ENCODE measurements at places on chromosomes 12 and 14.
A peak's percentile ranks its signal among the peaks of the same experiment; 100 is the strongest.

DNA sequence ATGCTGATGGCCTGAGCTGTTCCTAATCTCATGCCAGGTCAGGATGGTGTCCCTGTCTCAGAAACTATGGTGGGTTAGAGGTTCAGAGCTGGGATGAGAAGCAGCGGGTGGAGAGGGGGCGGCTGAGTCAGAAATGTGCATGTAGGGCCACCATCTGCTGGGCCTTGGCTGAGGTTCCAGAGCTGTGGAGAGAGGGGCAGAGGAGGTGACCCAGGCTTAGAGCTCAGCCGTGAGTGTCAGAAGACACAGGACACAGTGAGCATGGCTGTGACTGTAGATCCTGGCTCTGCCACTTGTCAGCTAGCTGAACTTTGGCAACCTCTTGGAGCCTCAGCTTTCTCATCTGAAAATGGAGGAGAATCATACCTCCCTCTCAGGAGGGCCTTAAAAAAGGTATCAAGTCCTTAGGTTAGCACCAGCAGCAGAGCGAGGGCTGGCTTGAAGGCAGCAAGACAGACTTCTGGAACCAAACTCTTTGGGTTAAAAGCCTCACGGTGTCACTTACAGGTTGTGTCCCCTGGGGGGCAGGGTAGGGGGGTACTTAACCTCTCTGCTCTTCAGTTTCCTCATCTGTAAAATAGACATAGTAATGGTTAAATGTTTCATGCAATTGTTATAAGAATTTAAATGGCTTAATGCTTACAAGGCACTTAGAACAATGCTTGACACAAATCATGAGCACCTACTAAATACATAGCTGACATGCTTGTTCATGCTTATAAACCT, 34.8 kb downstream of the TMEM229B start:
- no peak overlapping the region for H3K27ac ChIP-seq

DNA sequence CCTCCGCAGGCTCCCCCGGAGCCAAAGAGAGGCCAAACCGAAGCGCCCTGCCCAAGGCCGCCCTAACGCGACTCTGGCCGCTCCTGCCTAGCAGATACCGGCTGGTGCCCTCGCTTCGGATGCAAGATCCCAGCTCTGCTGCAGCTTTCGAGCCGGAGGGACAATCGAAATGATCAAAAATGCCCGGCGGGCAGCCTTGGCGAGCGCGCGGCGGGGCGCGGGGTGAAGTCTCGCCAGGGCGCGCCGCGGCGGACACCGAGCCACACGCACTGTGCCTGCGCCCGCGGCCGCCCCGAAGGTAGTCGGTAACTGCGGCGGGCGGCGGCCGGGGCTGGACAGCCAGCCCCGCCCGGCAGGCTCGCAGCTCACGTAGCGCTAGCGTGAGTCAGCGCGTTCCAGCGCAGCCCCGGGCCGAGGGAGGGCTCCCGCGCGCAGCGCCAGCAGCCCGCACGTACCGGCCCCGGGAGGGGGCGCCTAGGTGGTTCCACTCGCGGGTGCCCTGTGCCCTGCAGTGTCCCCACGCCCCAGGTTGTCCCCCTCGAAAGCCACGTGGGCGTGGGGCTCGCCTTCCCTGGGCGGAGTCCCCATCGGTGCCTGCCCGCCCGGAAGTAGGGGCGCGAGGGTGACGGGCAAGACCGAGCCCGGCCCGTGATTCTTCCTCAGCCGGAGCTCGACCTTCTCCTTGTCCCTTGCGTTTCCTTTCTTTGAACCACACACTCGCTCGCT, 109.2 kb upstream of the EGLN3 start:
- peaks cover 6% of the 10 kb centered on the region for H3K4me1 ChIP-seq
- DNase-seq = no peak
- H3K4me3 ChIP-seq = peak overlapping the region; percentile 94
- H3K27ac ChIP-seq = no peak overlapping the region

DNA sequence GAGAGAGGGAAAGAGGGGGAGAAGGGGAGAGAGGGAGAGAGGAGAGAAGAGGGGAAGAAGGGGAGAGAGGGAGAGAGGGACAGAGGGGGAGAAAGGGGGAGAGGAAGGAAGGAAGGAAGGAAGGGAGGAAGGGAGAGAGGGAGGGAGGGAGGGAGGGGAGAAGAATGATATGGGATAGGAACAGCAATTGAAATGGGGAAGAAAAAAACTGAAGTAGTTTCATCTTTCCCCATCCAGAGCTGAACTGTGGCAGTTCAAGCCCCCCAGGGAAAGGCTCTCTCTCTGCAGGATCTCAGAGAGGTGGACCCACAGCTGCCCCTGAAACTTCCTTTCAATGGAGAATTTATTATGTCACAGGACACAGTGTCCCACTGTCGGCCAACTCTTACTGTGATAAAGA, 136.9 kb downstream of the DPF3 start:
- H3K27me3 ChIP-seq = no peaks in the 10 kb centered on the region
- no peak overlapping the region for H3K27ac ChIP-seq
- no peak for DNase-seq
- H3K4me1 ChIP-seq = no peaks in the 10 kb centered on the region

DNA sequence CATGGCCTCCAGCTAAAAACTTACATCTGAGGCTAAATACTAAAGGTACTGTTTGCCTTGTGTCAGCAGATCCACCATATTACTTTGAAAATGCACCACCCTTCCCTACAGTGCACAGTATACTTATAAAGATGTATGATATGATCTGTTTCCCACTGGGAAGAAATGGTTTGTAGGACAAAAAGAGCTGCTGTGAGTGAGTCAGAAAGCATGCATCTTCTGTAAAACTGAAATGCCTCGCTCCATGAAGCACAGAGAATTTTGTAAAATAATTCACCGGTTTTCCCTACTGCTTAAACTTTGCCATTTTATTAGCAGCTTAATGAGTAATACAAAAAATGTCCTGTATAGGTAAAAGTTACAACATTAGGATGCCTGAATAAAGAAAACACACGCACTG, 68.8 kb downstream of the MDGA2 start:
- no peak overlapping the region for H3K4me3 ChIP-seq
- no peaks in the 10 kb centered on the region for H3K27me3 ChIP-seq
- DNase-seq = no peak
- H3K36me3 ChIP-seq = no peaks in the 10 kb centered on the region

GRCh38 chr12:49043856-49044258, 16.7 kb downstream of the KMT2D start:
- peaks cover 97% of the 10 kb centered on the region for H3K36me3 ChIP-seq
- DNase-seq = peak; percentile 77
- no peaks in the 10 kb centered on the region for H3K27me3 ChIP-seq
- peak overlapping the region; percentile 91 for H3K27ac ChIP-seq

DNA sequence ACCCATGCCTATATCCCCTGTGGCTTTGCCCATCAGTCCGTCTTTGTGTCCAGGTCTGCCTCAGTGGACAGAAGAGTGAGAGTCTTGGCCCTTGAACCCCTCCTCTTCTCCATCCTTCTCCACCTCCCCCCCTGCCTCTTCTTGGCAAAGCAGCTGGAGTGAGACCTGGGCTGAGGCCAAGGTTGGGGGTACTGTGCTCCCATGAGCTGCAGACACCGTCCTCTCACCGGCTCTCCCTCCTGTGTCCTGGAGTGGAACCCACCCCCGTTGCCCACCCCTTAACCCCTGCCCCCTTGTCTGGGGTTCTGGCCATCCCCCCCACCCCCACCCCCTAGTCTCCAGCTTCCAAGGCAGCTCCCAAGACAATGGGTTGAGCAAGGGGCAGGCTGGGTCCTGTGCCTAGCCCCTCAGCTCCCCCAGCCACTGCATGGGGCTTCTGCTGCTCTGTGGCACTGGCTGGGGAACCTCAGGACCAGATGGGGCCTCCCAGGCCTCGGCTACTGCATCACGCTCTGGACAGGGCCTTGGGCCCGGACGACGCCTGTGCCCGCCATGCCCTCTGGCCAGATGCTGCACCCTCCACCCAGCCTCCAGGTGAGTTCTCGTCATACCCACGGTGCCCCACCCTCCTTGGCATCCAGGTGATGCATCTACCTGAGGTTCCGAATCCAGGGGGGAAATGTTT, 35.7 kb downstream of the RTL1 start:
- no peaks in the 10 kb centered on the region for H3K4me1 ChIP-seq
- H3K36me3 ChIP-seq = no peaks in the 10 kb centered on the region
- H3K27ac ChIP-seq = no peak overlapping the region

- H3K36me3 ChIP-seq = peaks cover 3% of the 10 kb centered on the region
- peaks cover 1% of the 10 kb centered on the region for H3K4me1 ChIP-seq
- DNase-seq = no peak
- H3K27ac ChIP-seq = no peak overlapping the region
These were observed 69.0 kb downstream of the AKAP6 start for GRCh38 chr14:32397861-32398640.

- no peaks in the 10 kb centered on the region for H3K27me3 ChIP-seq
- H3K36me3 ChIP-seq = peaks cover 3% of the 10 kb centered on the region
- DNase-seq = no peak
- H3K27ac ChIP-seq = no peak overlapping the region
These were observed 22.6 kb upstream of the MAPKAPK5 start for GRCh38 chr12:111819191-111820158.

- no peak for DNase-seq
- no peak overlapping the region for H3K27ac ChIP-seq
- no peak overlapping the region for H3K4me3 ChIP-seq
These were observed 3.7 kb upstream of the CISTR start for GRCh38 chr12:53755451-53755891.

GRCh38 chr14:64501411-64502171, 2.0 kb downstream of the ZBTB25 start:
- H3K27me3 ChIP-seq = no peaks in the 10 kb centered on the region

GRCh38 chr12:94304566-94305061, 155.1 kb downstream of the CEP83 start:
- no peak for DNase-seq
- H3K36me3 ChIP-seq = peaks cover 53% of the 10 kb centered on the region

GRCh38 chr14:94571395-94571794, 9.8 kb upstream of the SERPINA5 start:
- H3K27me3 ChIP-seq = no peaks in the 10 kb centered on the region
- no peak overlapping the region for H3K27ac ChIP-seq
- DNase-seq = no peak
- no peak overlapping the region for H3K4me3 ChIP-seq
- no peaks in the 10 kb centered on the region for H3K36me3 ChIP-seq

- peak; percentile 73 for DNase-seq
- H3K4me3 ChIP-seq = peak overlapping the region; percentile 56
- no peaks in the 10 kb centered on the region for H3K27me3 ChIP-seq
- peaks cover 79% of the 10 kb centered on the region for H3K4me1 ChIP-seq
- peaks cover 4% of the 10 kb centered on the region for H3K36me3 ChIP-seq
- peak overlapping the region; percentile 78 for H3K27ac ChIP-seq
These were observed 82.5 kb downstream of the MED13L start for GRCh38 chr12:116194935-116195431.

DNA sequence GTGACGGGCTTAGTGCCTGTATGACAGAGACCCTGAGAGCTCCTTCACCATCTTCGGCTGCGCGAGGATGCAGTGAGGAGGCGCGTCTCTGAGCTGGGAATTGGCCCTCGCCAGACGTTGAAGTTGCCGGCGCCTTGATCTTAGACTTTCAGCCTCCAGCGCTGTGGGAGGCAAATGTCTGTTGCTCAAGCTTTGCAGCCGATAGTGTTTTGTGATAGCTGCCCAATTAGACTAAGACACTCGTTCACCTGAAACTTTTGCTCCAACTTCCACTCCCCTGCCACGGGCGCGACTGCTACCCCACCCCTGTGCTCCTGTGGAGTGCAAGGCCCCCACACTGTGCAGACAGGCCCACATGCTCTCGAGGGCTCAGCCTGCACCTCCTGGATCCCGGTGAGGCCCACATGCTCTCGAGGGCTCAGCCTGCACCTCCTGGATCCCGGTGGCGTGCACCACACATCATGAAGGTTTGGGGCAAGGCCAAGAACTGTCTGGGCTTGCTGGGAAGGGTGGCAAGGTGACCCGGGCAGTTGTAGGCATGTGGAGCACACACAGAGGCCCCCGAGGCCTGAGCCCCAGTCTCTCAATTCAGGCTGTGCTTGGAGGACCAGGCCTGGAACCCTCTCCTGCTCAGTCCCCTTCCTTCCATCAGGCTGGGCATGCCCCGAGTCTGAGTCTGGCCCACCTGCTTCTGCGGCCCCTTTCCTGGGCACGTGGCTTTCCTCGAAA, 324.6 kb downstream of the TMEM121 start:
- H3K36me3 ChIP-seq = no peaks in the 10 kb centered on the region
- H3K27ac ChIP-seq = no peak overlapping the region
- no peaks in the 10 kb centered on the region for H3K27me3 ChIP-seq
- peaks cover 11% of the 10 kb centered on the region for H3K4me1 ChIP-seq
- no peak overlapping the region for H3K4me3 ChIP-seq

- H3K4me3 ChIP-seq = no peak overlapping the region
- no peak for DNase-seq
- H3K27me3 ChIP-seq = no peaks in the 10 kb centered on the region
- H3K4me1 ChIP-seq = no peaks in the 10 kb centered on the region
- H3K36me3 ChIP-seq = no peaks in the 10 kb centered on the region
These were observed 69.4 kb downstream of the TRAFD1 start for GRCh38 chr12:112194601-112195247.

GRCh38 chr14:66011855-66012254, 474.3 kb upstream of the CCDC196 start:
- peaks cover 4% of the 10 kb centered on the region for H3K27me3 ChIP-seq
- H3K27ac ChIP-seq = no peak overlapping the region
- H3K36me3 ChIP-seq = no peaks in the 10 kb centered on the region
- no peaks in the 10 kb centered on the region for H3K4me1 ChIP-seq
- no peak for DNase-seq

- peaks cover 30% of the 10 kb centered on the region for H3K27me3 ChIP-seq
- no peak for DNase-seq
- no peak overlapping the region for H3K4me3 ChIP-seq
- no peaks in the 10 kb centered on the region for H3K36me3 ChIP-seq
These were observed 101.5 kb downstream of the SMOC1 start for GRCh38 chr14:69980457-69981425.

- no peaks in the 10 kb centered on the region for H3K4me1 ChIP-seq
- no peak overlapping the region for H3K4me3 ChIP-seq
- H3K27me3 ChIP-seq = no peaks in the 10 kb centered on the region
- no peak for DNase-seq
- no peak overlapping the region for H3K27ac ChIP-seq
These were observed 248.1 kb upstream of the SOX5 start for GRCh38 chr12:24197532-24197931.

GRCh38 chr14:73524493-73524892, 12.4 kb upstream of the ACOT1 start:
- DNase-seq = no peak
- H3K27ac ChIP-seq = no peak overlapping the region
- H3K36me3 ChIP-seq = no peaks in the 10 kb centered on the region
- H3K4me1 ChIP-seq = no peaks in the 10 kb centered on the region
- H3K27me3 ChIP-seq = no peaks in the 10 kb centered on the region

- peaks cover 52% of the 10 kb centered on the region for H3K4me1 ChIP-seq
- peak overlapping the region; percentile 66 for H3K27ac ChIP-seq
- no peak overlapping the region for H3K4me3 ChIP-seq
- H3K27me3 ChIP-seq = no peaks in the 10 kb centered on the region
- DNase-seq = no peak
These were observed 70.0 kb downstream of the CHST11 start for GRCh38 chr12:104526751-104527150.

GRCh38 chr12:100337299-100337698, 19.6 kb upstream of the SLC17A8 start:
- no peaks in the 10 kb centered on the region for H3K27me3 ChIP-seq
- no peaks in the 10 kb centered on the region for H3K4me1 ChIP-seq
- H3K27ac ChIP-seq = no peak overlapping the region
- no peak for DNase-seq

- no peak for DNase-seq
- no peaks in the 10 kb centered on the region for H3K27me3 ChIP-seq
- peak overlapping the region; percentile 91 for H3K27ac ChIP-seq
- peak overlapping the region; percentile 41 for H3K4me3 ChIP-seq
- no peaks in the 10 kb centered on the region for H3K36me3 ChIP-seq
These were observed 235.2 kb downstream of the SLC41A2 start for GRCh38 chr12:104722601-104723534.

Data from naive thymus-derived CD8-positive, alpha-beta T cell (primary cell).